ENCODE measurements at places on chromosomes 2 and 18.

DNA sequence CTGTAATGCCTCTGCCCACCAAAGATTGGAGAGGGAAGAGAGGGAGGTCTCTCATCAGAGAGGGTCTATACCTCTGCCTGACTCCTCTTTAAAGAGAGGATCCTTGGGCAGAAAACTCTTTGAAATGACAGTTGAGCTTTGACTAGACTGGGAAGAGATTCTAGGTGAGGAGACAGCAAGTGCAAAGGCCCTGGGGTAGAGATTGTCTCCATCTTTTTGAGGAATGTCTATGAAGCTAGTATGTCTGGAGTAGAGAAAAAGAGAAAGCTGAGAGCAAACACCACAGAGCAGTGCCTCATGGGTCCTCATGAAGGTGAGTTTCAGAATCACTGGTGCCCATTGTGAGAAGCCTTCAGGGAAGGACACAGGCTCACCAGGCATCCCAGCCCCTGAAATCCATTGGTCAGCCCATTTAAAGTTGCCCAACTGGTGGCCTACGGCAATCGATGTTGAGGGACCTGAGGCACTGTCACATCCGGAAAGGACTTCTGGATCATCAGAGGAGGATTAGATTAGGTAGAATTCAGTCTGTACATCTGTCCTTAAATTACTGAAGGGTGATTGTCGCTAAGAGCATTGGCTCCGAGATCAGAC is 31.5 kb downstream of the LBH start:
- no peak for DNase-seq

GRCh38 chr2:152127628-152128027 is 28.8 kb upstream of the CACNB4 start:
- DNase-seq: no peak

DNA sequence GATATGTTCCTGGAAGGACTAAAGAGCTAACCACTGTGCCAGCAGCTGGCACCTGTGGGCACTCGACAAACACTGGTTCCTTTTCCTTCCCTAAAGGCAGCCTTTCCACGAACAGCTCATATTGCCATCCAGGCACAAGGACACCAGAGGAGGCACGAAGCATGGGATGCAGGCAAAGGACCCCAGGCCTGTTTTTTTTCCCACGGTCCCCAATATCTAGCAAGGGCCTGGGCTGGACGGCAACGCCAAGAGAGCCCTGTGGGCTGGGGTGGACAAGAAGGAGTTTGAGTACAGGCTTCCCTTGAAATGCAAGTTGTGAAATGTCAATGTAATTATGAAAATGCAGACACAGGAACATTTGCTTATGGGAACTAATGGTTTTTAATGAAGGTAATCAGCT is 135.9 kb downstream of the CYP26B1 start:
- no peak for DNase-seq

- no peak for DNase-seq
These were observed 16.3 kb upstream of the RAB10 start for GRCh38 chr2:26017464-26018183.

DNA sequence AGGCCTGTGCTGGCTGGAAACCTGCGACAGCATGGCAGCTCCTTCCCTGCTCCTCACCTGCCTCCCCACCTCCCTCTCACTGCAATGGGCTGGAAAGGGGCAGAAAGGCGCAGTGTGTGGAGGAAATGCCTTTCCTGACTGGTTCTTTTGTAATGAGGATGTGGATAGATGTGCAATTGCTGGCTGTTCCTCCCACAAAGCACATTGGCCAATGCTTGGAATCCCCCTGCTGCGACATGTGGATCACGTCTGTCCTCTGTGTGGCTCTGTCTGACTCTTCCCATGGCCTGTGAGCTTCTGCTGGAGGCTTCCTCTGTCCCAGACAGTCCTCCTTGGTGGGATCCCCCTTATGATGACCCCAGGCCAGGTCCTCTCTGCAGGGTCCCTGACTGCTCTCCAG is 172.5 kb downstream of the NCK2 start:
- DNase-seq: no peak

GRCh38 chr18:13450289-13451212 is 232.0 kb downstream of the LDLRAD4 start:
- DNase-seq: no peak

DNA sequence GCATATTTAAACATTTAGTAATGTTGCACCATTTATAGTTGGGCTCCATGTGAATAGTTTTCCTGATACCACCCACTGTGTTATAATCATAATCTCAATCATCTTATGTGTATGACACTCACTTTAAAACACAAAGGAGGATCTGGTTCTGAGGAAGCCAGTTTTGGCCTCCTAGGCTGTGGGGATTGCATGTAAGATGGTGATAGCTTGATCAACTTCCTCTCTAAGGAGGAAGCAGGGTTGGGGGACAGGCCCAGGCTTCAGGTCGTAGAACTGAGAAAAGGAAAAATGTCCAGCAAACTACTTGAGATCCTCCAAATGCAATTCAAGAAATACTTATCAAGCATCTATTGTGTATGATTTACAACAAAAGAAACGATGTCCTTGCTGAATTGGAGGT is 4.9 kb upstream of the PPM1B start:
- DNase-seq: no peak

DNA sequence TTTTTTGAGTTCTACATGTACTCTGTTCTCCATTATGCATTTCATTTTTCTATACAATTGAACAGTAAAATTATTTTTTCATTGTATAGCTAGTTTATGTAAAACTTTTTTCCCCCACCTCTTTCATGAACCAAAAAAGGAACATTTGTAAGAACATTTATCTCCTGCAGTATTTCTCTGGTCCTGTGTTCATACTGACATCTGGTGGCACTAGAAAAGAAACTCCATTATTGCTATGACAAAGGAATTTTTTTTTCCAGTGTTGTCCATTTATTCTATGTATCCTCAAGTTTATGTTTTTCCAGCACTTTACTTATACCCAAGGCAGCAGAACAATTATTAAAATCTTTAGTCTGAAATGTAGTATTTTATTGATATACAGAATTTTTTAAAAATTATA is 27.4 kb upstream of the CHAC2 start:
- no peak for DNase-seq

DNA sequence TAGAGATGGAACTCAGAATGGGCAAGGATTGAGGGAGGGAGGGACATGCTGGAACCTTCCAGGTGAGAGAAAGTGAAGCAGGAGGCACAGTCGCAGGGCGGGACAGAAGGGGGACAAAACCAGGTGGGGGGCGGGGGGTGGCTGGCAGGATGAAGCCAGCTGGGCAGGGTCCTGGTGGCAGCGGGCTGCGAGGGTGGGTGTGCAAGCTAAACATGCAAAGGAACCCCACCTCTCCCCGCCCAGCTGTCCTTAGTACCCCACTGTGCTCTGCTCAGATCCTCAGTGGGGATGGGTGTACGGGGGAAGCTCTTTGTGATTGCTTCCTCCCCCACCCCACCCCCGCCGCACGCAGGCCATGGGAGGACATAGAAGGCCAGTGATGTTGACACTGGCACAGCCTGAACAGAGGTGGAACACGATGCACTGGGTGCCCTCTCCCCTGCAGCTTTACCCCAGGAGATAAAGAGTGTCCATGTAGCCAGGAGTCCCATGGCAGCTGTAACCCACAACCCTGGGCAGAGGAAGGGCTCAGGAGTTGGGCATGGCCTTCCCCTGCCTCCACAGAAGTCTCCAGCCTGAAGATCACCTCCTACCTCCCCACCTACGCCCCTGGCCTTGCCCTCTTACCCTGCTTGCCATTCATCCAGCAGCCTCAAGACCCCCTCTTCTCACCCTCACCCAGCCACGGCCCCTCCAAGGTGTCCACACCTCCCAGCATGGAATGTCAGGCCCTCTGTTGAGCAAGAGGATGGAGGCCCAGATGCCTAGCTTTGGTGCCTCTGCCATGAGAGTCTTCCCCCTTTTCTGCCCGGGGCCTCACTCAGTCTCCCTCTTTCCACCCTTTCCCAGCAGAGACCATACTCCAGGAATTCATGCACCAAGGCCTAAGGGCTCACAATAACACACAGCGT is 206.6 kb downstream of the ZBTB7C start:
- no peak for DNase-seq

DNA sequence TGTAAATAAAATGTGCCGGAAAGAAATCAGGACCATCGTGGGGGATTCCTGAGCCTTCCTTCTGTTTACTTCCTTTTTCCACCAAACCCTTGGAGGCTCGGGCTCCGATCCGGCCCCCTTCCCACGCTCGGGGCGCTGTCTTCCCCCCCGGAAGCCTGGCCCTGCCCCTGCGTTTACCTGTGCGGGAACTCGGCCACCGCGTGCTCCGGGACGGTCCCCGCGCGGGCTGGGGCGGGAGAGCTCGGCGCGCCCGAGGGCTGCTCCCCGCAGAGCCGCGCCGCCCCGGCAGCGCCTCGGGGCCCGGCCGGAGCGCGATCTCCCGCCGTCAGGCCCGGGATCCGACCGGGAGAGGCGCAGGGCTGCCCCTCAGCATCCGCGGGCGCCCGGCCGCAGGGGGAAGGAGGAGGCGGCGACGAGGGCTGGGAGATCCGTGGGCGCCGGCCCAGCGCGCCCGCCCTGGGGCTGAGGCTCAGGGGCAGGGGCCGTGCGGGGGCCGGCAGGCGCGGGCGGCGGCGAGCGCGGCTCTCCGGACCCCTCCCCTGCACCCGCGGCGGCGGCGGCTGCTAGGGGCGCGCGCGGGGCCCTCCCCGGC is 435 bp downstream of the ADCY3 start:
- DNase-seq: no peak

- no peak for DNase-seq
These were observed 4.5 kb upstream of the PUM2 start for GRCh38 chr2:20355131-20355530.

DNA sequence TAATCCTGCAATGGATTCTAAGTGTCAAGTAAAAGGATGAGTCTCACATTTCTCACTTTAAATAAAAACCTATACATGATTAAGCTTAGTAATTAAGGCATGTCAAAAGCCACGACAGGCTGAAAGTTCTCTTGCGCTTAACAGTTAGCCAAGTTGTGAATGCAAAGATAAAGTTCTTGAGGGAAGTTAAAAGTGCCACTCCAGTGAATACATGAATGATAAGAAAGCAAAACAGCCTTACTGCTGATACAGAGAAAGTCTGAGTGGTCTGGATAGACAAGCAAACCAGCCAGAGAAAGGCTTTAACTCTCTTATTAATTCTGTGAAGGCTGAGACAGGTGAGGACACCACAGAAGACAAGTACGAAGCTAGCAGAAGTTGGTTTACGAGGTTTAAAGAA is 12.7 kb downstream of the THOC1 start:
- DNase-seq: no peak

DNA sequence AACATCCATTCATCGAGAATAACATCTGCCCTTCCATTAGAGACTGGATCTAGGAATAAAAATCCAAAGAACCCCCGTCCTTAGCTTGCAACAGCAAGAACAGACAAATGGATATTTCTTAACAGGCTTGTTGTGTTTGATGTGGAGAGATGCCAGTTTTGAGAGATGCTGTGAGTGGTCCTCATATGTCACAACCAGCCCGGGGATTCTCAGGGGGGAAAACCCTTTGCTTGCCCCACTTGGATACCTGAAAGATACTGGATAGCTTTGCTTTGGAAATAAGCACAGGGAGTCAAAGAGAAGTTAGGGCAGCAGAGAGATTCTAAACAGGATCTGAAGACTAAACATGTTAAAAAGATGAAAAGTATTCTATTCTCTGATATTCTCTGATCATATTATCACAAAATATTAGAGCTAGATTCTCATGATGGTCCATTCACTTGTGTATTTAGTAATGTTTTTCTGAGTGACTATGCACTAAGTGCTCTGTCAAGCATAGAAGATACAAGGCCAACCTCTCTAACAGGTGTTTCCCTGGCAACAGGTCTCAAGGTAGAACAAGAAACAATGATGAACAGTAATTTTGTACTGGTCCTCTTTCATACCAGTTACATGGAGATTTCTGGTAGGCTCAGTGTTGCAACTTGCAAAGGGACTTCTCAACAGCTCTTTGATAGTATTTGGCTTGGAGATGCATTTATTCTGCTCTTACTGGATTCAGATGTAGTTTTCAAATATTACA is 348.2 kb downstream of the MYCN start:
- DNase-seq: no peak

- no peak for DNase-seq
These were observed 42.0 kb upstream of the UBE2E3 start for GRCh38 chr2:180938451-180938850.

DNA sequence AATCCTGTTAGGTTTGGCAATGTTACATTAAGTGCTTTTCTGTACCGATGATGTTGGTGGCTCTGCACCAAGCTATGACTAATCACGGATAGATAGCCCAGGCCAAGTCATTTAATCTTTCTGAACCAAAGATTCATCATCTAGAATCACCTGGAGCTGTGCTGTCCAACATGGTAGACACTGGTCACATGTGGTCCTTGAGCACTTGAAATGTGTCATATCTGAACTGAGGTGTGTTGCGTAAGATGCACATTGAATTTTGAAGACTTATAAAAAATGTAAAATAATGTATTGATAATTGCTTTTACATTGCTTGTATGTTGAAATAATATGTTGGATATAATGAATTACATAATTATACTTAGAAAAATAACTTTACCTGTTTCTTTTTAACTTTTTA is 39.8 kb upstream of the NXPH2 start:
- DNase-seq: no peak

DNA sequence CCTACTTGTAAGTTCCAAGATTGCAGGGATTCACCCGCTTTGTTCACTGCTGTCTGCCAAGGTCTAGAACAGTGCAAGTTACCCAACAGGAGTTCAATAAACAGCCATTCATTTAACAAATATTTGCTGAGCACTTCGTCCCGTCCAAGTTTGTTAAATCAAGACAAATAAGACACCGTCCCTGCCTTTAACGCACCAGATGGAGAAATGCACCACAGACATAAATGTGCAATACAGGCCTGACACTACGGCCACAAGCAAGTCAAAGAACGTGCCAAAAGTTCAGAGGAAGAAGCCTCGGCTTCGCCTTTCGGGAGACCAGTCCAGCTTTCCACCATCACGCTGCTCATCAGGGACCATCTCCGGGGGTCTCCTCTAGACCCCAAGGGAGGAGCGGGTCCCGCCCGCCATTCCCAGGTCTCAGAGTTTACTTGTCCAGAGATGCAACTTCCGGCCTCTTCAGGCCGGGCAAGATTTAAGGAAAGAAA is 429 bp downstream of the C2orf76 start:
- no peak for DNase-seq

GRCh38 chr2:168002021-168002553 is 245.3 kb downstream of the STK39 start:
- no peak for DNase-seq

- no peak for DNase-seq
These were observed 204.2 kb downstream of the TMEM247 start for GRCh38 chr2:46683541-46683940.

DNA sequence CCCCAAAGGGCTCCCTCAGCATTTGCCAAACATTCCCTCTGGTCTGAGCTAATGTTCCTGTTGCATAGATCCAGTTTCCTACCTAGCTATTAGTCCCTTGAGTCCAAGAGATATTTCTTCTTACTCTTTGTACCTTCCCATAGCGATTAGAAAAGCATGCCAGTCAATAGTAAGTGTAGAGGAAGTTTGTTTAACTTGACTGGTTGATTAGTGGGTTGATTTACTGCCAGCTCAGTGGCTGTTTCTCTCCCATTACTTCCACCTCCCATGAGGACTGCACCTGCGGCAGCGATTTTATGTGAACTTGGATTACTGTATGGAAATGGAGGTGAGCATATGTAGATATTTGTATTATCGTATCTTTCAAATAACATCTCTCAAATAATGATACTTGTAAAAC is 1748.4 kb upstream of the CELF4 start:
- DNase-seq: no peak

GRCh38 chr2:96550787-96551604 is 14.4 kb downstream of the ARID5A start:
- DNase-seq: no peak

GRCh38 chr2:47876912-47877311 is 29.4 kb downstream of the FBXO11 start:
- no peak for DNase-seq

- DNase-seq: no peak
These were observed 261.8 kb upstream of the CHAC2 start for GRCh38 chr2:53505826-53506225.

Data from dorsolateral prefrontal cortex (tissue), 122 donors.